CD4-positive, alpha-beta T cell treated with Interleukin-2 at 100 ng/mL for 4 hours (primary cell): ENCODE measurements at places on chromosomes 5 and 9.
A peak's percentile ranks its signal among the peaks of the same experiment; 100 is the strongest.

DNA sequence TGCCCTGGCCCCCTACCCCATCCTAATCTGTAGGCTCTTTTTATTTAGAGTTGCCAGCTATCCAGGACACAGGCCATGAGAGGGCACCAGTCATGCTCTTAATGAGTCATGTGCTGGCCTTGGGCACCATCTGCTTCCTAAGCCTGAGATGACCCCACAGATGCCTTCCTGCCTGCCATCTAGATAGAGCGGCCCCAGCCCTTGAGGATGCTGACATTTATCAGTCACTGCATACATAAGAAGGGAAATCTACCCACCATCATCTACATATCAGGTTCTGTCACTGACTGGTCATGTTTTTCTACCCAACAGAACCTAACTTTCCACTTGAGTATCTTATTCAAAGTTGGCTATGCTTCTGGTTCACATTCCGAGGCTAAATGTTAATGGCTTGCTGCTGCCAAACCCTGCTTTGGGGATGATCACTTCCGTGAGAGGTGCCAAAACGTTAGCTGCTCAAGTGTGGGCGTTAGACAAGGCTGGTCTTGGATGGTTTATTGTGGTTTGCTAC is 49.9 kb upstream of the TTC23L start:
- DNase-seq = no peak

GRCh38 chr5:159956074-159956473 is 39.8 kb downstream of the ADRA1B start:
- DNase-seq = no peak

- DNase-seq = no peak
These were observed 584 bp downstream of the LMAN2 start for GRCh38 chr5:177350776-177351391.

- DNase-seq = no peak
These were observed 100.0 kb upstream of the IFNK start for GRCh38 chr9:27423915-27424710.

- DNase-seq = no peak
These were observed 157.2 kb upstream of the RETREG1 start for GRCh38 chr5:16773991-16774390.

GRCh38 chr9:97895211-97895610 is 27.1 kb downstream of the TRMO start:
- no peak for DNase-seq

DNA sequence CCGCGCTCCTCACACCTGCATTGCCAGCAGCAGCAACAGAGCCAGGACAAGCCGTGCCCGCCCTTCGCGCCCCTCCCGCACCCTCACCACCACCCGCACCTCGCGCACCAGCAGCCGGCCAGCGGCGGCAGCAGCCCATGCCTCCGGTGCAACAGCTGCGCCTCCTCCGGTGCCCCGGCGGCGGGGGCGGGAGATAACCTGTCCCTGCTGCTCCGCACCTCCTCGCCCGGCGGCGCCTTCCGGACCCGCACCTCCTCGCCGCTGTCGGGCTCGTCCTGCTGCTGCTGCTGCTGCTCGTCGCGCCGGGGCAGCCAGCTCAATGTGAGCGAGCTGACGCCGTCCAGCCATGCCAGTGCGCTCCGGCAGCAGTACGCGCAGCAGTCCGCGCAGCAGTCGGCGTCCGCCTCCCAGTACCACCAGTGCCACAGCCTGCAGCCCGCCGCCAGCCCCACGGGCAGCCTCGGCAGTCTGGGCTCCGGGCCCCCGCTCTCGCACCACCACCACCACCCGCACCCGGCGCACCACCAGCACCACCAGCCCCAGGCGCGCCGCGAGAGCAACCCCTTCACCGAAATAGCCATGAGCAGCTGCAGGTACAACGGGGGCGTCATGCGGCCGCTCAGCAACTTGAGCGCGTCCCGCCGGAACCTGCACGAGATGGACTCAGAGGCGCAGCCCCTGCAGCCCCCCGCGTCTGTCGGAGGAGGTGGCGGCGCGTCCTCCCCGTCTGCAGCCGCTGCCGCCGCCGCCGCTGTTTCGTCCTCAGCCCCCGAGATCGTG is 517 bp downstream of the KCNN2 start:
- no peak for DNase-seq

GRCh38 chr5:39021413-39021812 is 52.8 kb downstream of the RICTOR start:
- no peak for DNase-seq

GRCh38 chr5:116451905-116452450 is 122.6 kb downstream of the SEMA6A start:
- no peak for DNase-seq

DNA sequence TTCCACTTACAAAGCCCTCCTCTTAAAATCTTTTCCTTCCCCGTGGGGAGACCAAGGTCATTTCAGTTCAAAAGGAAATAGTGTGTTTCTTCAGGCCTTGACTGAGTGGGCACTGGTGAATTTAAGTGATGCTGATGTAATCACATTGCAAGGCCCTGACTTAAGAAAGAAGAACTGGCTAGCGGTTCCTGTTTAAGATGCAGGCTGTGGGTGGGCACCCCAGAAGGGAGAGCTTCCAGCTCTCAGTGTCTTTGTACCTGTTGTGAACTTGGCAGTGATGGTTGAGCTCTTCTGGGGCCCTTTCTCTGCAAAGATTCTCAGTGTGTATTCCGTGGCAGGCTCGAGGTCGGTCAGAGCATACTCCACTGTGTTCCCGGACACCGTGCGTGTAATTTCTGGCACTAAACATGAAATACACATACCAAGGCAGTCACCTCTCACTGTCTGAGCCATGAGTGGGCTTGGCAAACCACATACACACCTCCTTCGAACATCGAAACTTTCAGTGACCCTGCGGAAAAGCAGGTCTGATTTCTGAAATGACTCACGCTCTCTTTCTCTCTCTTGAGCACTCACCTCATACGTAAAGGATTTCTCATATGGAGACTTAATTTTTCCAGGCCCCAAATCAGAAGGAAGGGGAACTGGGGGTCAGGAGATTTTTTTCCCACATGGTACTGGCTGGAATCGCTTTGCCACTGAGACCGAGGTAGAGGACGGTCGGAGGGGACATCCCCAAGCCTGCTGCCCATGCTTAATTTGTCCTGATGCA is 81.9 kb downstream of the TNC start:
- no peak for DNase-seq

- no peak for DNase-seq
These were observed 123.8 kb downstream of the NR3C1 start for GRCh38 chr5:143279698-143280097.

DNA sequence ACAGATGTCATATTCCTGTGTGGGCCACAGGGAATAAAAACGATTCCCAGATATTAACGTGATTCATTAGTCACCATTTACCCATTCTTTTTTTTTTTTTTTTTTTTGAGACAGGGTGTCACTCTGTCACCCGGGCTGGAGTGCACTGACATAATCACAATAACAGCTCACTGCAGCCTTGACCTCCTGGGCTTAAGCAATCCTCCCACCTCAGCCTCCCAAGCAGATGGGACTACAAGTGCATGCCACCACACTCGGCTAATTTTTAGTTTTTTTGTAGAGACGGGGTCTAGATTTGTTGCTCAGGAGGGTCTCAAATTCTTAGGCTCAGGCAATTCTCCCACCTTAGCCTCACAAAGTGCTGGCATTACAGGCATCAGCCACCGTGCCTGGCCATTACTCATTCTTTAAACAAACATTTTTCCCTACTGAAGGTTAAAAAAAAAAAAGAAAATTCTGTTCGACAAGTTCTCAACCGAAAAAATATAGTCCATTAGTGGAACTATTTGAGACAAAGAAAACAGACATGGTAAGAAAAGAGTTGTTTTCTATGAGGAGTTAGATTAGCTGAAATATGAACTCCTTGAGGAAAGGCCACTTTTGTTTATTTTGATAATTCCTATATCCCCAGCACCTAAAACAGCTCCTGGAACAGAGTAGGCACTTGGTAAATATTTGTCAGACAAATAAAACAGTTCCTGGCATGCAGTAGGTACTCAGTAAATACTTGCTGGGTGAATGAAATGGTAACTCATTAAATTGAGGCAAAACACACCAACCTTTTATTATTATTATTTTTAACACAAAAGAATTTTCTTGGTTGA is 32.1 kb upstream of the PDCL start:
- no peak for DNase-seq

- DNase-seq = no peak
These were observed 433.1 kb downstream of the CHSY3 start for GRCh38 chr5:130337179-130337888.

- no peak for DNase-seq
These were observed 441.5 kb downstream of the ENC1 start for GRCh38 chr5:74199005-74199404.

GRCh38 chr9:13279284-13280141 is at the start of gene MPDZ:
Gene MPDZ, minus strand, starts transcription at chr9:13279692. Its CDS starts 29,377 bp downstream, at chr9:13250315.
- no peak for DNase-seq

- DNase-seq = no peak
These were observed 25.6 kb downstream of the FBXL17 start for GRCh38 chr5:108356286-108356685.

- DNase-seq = no peak
These were observed 66.3 kb downstream of the FBXL7 start for GRCh38 chr5:15566306-15566705.

GRCh38 chr5:856531-857425 is 6.0 kb upstream of the ZDHHC11 start:
- no peak for DNase-seq

GRCh38 chr5:106957336-106957735 is 713.4 kb downstream of the EFNA5 start:
- no peak for DNase-seq

GRCh38 chr9:13491138-13491492 is 211.6 kb upstream of the MPDZ start:
- DNase-seq = no peak

DNA sequence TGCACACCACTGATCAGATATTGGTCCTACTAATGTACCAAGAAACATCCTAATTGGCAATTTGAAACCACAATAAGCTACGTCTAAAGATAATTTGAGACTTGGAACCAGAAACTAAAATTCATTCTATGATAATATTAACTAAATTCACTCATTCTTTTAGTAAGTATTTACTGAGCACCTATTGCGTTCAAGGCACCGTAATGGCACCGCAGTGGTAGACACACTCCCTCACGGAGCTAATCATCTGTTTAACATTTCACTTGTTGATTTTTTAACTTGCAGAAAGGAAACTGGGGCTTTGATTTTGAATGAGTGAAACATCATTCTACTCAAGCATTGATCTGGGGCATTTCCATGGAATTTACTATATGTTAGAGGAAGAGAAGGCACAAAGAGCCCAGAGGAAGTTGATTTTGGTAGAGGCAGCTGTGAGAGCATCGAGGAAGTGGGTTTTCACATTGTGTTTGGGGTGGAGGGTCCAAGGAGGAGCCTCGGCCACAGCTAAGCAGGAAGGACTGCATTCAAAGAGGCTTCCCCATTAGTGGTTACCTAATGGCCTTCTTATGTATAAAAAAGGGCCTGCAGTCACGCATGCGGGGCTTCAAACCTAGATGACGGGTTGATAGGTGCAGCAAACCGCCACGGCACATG is 7.1 kb downstream of the RAPGEF1 start:
- peak; percentile 75 for DNase-seq

DNA sequence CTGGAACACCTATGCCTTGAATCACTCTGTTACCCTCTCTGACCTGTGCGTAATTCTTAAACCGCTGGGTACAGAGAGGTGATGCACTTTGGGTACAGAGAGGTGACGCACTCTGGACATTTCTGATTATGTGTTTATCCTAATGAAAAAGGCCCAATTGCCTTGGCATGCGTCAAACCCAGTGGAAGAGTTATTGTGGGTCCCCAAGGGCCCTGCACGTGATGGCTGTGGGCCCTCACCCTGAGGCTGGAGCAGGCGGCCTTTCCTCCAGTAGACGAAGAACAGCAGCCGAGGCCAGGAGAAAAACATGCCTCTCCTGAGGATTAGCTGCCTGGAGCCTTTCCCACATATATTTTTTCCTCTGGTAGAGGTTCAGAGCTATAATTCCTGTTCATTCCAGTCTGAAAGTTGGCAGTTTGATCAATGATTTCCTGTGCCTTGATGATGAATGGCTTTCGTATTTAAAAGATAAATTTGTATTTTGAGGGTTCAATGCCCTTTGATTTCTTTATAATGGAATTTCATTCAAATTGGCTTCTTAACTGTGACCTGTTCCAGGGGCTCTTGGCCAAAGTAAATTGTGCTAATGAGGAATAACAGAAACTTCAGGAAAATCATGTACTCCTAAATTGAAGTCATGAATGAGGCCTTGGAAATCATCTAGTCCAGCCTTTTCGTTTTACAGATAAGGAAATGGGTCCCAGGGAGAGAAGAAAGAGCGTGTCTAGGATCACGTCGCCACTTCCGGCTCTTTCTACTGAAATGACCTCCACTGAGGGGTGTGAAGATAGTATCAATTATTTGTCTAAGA is 22.8 kb downstream of the ACER2 start:
- DNase-seq = no peak

- DNase-seq = no peak
These were observed 2.1 kb downstream of the NADK2 start for GRCh38 chr5:36239370-36240293.

- DNase-seq = peak; percentile 6
These were observed 6.4 kb downstream of the TMC1 start for GRCh38 chr9:72527801-72528195.

- no peak for DNase-seq
These were observed 17.9 kb downstream of the FCN1 start for GRCh38 chr9:134899818-134900217.

DNA sequence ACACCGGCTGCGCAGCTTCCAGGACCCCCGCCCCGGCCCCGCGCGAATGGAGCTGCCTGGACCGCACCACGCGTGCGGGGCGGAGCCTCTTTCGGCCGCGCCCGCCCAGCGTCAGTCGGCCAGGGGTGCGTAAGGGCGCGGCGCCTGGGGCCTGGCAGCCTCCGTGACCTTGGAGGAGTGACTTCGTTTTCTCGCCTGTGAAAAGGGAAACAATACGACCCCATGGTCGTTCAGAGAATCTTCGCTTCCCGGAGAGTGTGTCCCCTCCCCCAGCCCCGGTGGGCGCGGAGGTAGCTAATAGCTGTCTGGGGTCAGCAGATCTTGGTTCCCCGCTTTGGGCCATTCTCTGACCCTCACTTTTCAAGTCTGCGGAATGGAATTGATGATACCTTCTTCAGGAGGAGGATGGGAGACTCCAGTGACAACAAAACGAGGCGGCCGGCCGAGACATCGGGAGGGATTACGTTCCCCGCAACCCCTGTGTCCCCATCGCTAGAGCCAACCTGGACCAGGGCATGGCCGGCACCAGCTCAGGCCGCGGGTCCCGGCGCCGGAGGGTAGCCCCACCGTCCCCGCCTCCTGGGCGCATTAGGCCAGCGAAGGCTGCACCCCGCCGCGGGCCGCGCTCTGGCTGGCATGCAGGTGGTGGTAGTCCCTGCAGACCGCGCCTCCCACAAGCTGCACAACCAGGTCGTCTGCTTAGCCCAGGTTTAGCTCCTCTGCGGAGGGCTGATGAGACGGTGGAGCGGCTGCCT is 5.5 kb upstream of the CDHR2 start:
- peak; percentile 75 for DNase-seq

- DNase-seq = no peak
These were observed 46.6 kb upstream of the TNC start for GRCh38 chr9:115164511-115164974.

- no peak for DNase-seq
These were observed 6.6 kb downstream of the TRIO start for GRCh38 chr5:14149672-14150274.

- no peak for DNase-seq
These were observed 104.6 kb upstream of the GPBP1 start for GRCh38 chr5:57069115-57069835.
